Aortic smooth muscle cell (primary cell): ENCODE measurements at places on chromosomes 5 and 9. TPM values are rescaled to one million over a fixed set of nuclear protein-coding genes. Genes with fewer than 3 reads are reported as not detected.

CDC20B gene
- 0.06 and 0.13 TPM in 2 replicates for total RNA-seq

SLC36A2 gene
- not detected in 2 replicates for total RNA-seq

LCN12 gene
- 0.26 and 0.37 TPM in 2 replicates for total RNA-seq

BARHL1 gene
- not detected in 2 replicates for total RNA-seq

DENND1A gene
- total RNA-seq = 12.9 and 15.2 TPM in 2 replicates

PRRX2 gene
- total RNA-seq = 29.0 and 32.8 TPM in 2 replicates

CDX1 gene
- total RNA-seq = 0.12 and 0.13 TPM in 2 replicates

SHISAL2B gene
- total RNA-seq = not detected in 2 replicates

SPINK13 gene
- total RNA-seq = not detected in 2 replicates

ANKRD31 gene
- 0.06 and 0.13 TPM in 2 replicates for total RNA-seq

HSPB3 gene
- 0.37 TPM in 1 of 2 replicates, not detected in the other for total RNA-seq

SLC4A9 gene
- not detected in 2 replicates for total RNA-seq

ZFP37 gene
- 1.2 and 1.8 TPM in 2 replicates for total RNA-seq

SLC36A3 gene
- total RNA-seq = not detected in 2 replicates

MAPK9 gene
- 22.4 and 25.2 TPM in 2 replicates for total RNA-seq

PCDH1 gene
- total RNA-seq = 5.7 and 7.0 TPM in 2 replicates

PDZD2 gene
- 0.19 and 1.1 TPM in 2 replicates for total RNA-seq

GPR150 gene
- 0.06 and 0.13 TPM in 2 replicates for total RNA-seq

BAAT gene
- not detected in 2 replicates for total RNA-seq

PCDHB11 gene
- total RNA-seq = 0.44 and 0.53 TPM in 2 replicates

BHMT gene
- under 0.01 TPM in 1 of 2 replicates, not detected in the other for total RNA-seq

HNRNPA0 gene
- 7.5 and 8.5 TPM in 2 replicates for total RNA-seq

CFAP157 gene
- 0.06 and 0.13 TPM in 2 replicates for total RNA-seq

ACSL6 gene
- total RNA-seq = 0.25 TPM in 1 of 2 replicates, not detected in the other

SPAAR gene
- total RNA-seq = 0.12 and 0.26 TPM in 2 replicates

TEK gene
- 2.1 and 3.4 TPM in 2 replicates for total RNA-seq

WDR41 gene
- 140 and 153 TPM in 2 replicates for total RNA-seq

PCDHGA3 gene
- 2.0 and 2.9 TPM in 2 replicates for total RNA-seq

IL5 gene
- total RNA-seq = not detected in 2 replicates

OLFM1 gene
- total RNA-seq = 0.44 and 2.0 TPM in 2 replicates

NUTM2F gene
- not detected in 2 replicates for total RNA-seq

MACIR gene
- total RNA-seq = 9.2 and 9.9 TPM in 2 replicates

PFN3 gene
- total RNA-seq = not detected in 2 replicates

HEMGN gene
- total RNA-seq = not detected in 2 replicates

CAMSAP1 gene
- total RNA-seq = 15.0 and 17.3 TPM in 2 replicates

CXCL14 gene
- 0.79 TPM in 1 of 2 replicates, not detected in the other for total RNA-seq

FOXD4L6 gene
- total RNA-seq = 0.06 TPM in 1 of 2 replicates, not detected in the other

SLC34A1 gene
- total RNA-seq = not detected in 2 replicates

IDNK gene
- 8.7 and 9.9 TPM in 2 replicates for total RNA-seq

SLC1A3 gene
- 0.13 and 0.19 TPM in 2 replicates for total RNA-seq

CIZ1 gene
- total RNA-seq = 18.4 and 31.7 TPM in 2 replicates
